ENCODE measurements at places on chromosomes 2 and 18.

GRCh38 chr2:195322324-195322723, 334.7 kb upstream of the SLC39A10 start:
- no peak for DNase-seq

- DNase-seq: no peak
These were observed 1.2 kb upstream of the CABLES1 start for GRCh38 chr18:23133860-23134779.

- no peak for DNase-seq
These were observed 78.9 kb upstream of the TXNDC2 start for GRCh38 chr18:9806905-9807304.

DNA sequence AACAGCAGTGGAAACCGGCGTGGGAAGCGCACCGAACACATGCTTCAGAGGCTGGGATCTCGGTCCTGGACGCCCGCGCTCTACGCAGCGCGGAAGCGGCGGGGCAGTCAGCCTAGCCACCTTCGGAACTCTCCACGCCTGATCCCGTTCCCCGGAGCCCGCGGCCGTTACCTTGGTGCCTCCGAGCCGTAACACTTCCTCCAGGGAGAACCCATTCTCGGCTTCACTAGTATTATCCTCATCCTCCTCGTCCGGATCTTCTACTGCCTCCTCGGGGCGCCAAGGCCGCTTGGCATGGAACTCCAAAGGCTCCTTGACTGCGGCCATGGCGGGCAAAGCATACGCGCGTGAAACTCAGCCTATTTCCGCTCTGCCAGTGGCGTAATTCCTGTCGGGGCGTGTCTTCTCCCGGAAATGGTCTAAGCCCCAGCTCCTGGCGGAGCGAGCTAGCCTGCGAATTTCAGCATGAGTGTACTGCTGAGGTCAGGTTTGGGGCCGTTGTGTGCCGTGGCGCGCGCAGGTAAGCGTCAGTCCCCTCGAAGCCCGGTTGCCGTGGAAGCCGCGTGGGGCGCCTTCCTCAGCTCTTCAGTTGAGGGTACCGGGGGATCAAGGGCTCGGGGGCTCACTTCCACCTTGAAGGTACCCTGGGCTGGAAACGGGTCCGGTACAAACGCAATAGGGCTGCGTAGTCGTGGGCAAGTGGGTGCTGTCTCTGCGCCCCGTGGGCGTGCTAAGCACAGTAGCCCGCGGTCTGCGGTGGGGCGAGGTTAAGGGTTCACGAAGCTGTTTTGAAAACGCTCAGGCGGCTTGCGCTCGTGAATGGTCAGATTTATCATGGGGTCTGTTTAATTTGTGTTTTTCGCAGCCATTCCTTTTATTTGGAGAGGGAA, at the start of the genes CEBPZ and NDUFAF7:
Gene CEBPZ, minus strand, starts transcription at position 356 of the 890 bp plus-strand sequence. Its CDS starts 29 bp downstream, at position 327.
Gene NDUFAF7, plus strand, starts transcription at position 418 of the 890 bp plus-strand sequence. Its CDS starts 48 bp downstream, at position 466.
- DNase-seq: peak; percentile 94

DNA sequence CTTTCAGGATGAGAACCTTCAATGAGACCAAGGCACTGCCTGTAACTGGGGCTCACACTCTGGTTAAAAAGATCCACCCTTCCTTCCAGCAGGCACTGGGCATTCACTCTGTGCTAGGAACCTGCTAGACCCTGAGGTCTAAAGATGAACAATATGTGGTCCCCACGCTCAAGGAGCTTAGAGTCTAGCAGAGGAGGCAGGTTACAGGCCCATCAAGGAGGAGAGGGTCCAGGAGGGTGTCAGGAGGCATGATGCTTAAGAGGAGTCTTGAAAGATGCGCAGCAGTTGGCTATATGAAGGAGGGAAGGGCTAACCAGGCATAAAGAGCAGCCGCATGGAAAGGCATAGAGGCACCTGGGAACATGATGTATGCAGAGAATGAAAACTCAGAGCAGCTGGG, 4.5 kb downstream of the ANKRD53 start:
- DNase-seq: no peak
